A172 (cell line): ENCODE measurements at places on chromosomes 11 and 22.

GRCh38 chr22:46076651-46077339 lies 73.5 kb upstream of the PPARA start:
- DNase-seq = no peak

DNA sequence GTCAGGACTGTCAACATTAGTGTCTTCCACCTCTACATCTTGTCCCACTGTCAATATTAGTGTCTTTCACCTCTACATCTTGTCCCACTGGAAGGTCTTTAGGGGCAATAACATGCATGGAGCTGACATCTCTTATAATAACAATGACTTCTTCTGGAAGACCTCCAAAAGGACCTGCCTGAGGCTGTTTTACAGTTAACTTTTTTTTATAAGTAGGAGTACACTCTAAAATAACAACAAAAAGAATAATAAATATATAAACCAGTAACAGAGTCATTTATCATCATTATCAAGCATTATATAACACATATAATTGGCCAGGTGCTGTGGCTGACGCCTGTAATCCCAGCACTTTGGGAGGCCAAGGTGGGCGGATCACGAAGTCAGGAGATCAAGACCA lies 57.5 kb downstream of the PAK1 start:
- no peak for DNase-seq

DNA sequence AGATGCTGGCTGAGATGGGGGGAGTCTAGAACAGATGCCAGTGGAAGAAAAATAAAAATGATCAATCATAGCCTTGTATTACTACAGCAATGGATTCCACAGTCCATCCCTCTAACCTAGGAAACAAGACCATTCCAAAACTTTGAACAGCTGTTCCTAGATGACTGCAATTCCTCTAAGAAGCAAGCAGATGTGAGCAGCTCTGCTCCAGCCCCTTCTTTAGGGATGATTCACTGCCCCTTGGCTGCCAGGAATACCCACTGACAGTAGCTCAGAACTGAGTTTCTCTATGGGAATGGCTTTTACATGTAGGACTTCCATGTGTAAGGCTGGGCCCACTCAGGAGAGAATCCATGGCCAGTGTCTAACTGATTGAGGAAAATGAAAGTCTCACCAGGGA lies 943.9 kb downstream of the OPCML start:
- no peak for DNase-seq

GRCh38 chr11:3860375-3860774 lies 4.9 kb downstream of the STIM1 start:
- DNase-seq = no peak

DNA sequence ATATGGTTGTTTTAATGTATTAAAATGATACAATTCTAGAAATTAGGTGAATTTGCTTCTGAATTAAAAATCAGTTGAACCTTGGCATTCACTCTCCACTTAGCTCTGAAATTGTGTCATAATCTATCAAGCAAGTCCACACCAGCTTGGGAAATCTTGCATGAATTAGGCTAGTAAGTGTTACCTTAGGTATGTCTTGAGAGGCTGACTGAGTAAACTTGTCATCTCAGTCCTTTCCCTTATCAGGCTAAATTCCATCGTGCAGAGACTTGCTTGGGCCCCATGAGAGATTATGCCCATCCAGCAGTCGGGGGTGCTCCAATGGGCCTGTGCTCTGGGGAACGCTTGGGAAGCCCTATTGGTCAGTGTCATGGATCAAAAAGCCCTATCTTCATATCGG lies 33.9 kb upstream of the ST14 start:
- DNase-seq = no peak
